NCI-H1417 treated with DMSO at 0.1 percent for 48 hours (cell line): ENCODE measurements at places on chromosomes 2 and 18.

- no peak for DNase-seq
Measured at GRCh38 chr2:65053199-65053598, 3.0 kb upstream of the CEP68 start.

DNA sequence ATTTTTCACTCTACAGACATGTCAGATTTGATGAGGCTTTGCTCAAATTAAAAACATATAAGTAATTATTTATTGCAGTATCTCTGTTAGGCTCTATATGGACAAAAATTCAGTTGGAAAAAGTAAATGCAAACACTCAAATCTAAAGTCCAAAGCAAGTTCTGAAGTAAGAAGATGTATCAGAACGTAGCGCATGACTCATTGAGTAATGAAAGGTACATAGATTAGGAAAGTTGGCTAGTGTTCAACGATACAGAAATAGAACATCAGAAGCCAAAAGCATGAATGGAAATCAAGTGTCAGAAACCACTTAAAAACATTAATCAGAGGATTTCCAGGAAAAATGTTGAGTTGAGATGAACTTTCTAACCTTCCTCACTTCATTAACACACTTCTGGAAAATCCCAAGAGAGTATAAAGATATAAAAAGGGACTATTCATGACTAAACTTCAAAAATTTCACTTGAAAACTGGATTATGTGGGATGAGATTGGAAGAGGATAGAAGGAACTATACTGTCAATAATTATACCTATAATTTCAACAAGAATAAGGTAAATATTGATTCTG is 494.1 kb downstream of the LRRTM4 start:
- DNase-seq, result no peak

- no peak for DNase-seq
Measured at GRCh38 chr2:19812166-19812565, 89.6 kb downstream of the TTC32 start.

DNA sequence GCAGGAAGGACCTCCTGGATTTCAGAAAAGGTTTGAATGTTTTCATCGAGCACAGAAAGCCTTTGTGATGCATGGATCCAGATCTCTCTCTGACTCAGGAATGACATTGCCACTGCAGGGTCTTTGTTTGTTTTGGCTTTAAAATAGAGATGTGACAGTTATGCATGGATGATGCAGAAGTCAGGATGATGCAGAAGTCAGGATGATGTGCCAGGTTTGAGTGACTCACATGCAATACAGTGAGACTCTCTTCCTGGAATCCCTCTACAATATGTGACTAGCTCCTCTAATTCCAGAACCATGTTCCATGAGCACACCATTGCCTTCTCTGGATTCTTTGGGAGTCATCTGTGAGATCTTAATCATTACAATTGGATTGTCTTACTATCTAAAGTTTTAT is 177.9 kb upstream of the RAB6C start:
- DNase-seq, result no peak

- peak; percentile 65 for DNase-seq
Measured at GRCh38 chr18:43587538-43588153, 310.4 kb upstream of the SYT4 start.

DNA sequence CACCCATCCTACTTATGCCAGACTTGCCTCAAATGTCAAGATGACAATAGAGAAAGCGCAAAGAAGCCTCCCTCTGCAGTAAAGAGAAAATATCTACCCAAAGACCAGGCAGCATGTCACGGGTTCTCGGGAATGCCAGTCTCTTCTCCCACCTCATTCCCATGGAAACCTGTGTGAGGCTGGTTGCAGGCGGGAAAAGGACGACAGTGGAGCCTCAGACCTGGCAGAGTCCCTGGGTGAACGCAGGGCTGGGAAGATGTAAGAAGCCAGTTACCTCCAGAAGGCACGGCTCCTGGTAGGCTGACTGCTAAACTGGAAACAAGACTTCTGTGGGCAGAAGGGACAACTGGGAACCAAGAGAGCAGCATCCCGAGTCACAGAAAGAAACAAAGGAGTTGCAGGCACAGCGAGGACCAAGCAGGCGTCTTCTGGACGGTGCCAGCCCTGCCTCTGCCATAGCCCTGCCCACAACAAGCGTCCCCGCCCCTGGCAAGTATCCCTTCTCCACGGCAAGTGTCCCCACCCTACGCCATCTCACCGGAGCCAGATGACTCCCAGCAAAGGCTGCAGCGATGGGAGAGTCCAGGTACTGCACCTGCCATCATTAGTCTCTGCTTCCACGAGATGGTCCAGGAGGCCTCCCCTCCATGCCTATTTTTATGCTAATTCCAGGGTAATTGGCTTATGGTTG is 440.8 kb upstream of the MYT1L start:
- no peak for DNase-seq

GRCh38 chr2:23430263-23430662 is 45.3 kb downstream of the KLHL29 start:
- DNase-seq, result no peak

GRCh38 chr2:126766969-126767296 is 111.0 kb downstream of the GYPC start:
- no peak for DNase-seq

GRCh38 chr2:196809260-196809659 is at the start of gene C2orf66:
TSS of gene C2orf66 (minus strand) at chr2:196809355. CDS start at chr2:196809336, 19 bp downstream.
- DNase-seq, result no peak

GRCh38 chr18:31954349-31954748 is 11.4 kb upstream of the TRAPPC8 start:
- DNase-seq, result no peak

GRCh38 chr2:181395851-181396250 is 61.3 kb upstream of the ITGA4 start:
- no peak for DNase-seq

- no peak for DNase-seq
Measured at GRCh38 chr2:112642966-112643365, 2.8 kb upstream of the SLC20A1 start.

- DNase-seq, result no peak
Measured at GRCh38 chr18:6022074-6022444, 126.7 kb upstream of the TMEM200C start.
